ENCODE measurements at places on chromosomes 7 and 10.

GRCh38 chr7:108030516-108030915, 27.6 kb upstream of the LAMB1 start:
- DNase-seq: no peak

DNA sequence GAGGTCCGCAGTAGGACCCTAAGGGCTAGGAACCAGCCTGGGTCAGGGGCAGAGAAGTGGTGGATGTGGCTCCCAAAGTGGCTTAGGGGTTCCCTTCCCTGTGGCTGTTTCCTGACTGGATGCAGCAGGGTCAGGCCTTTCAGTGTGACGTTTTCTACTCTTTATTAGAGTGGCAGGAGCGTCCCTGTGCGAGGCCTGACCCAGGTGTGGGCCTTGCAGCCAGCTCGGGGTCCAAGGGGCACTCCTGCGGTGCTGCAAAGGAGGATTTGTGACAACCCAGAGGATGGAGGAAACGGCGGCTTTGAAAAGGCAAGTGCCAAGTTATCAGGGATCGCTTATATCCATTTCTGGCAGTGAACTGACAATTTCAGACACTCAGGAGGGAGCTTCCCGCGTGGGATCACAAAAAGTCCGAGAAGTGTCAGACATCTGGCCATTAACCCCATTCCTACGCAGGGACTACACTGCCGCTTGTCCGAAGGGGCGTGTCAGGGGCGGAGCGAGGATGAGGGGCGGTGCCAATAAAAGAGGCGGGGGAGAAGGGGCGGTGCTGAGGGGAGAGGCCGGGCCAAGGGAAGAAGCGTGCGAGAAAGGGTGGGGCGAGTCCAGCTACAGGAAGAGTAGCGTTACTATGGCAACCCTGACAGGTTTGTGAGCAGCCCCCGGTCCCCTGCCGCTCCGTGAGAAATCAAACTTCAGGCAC, 98.8 kb upstream of the ZNF722 start:
- no peak for DNase-seq

- no peak for DNase-seq
Observed at GRCh38 chr7:81657551-81657950, 112.3 kb downstream of the HGF start.

DNA sequence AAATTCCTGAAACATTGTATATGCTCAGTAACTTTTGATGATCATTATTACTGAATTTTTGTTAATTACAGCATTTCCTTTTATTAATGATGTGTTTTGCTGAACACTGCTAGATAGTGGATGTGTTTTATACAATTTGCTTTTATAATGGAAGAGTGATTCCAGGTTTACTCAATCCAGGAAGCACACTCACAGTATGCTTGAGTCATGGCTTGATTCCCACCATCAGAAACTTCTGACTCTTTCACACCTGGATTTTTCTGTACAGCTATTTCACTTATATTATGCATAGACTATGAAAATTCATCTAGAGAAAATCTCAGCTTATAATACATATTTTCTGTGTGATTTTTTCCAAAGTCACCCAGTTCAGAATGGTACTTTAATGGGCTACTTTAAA, 1040.9 kb downstream of the GRM8 start:
- DNase-seq: no peak

- DNase-seq: no peak
Observed at GRCh38 chr10:114831186-114831867, 9.7 kb downstream of the FHIP2A start.

GRCh38 chr7:127588697-127589482, 679 bp downstream of the ARF5 start:
- peak; percentile 80 for DNase-seq

DNA sequence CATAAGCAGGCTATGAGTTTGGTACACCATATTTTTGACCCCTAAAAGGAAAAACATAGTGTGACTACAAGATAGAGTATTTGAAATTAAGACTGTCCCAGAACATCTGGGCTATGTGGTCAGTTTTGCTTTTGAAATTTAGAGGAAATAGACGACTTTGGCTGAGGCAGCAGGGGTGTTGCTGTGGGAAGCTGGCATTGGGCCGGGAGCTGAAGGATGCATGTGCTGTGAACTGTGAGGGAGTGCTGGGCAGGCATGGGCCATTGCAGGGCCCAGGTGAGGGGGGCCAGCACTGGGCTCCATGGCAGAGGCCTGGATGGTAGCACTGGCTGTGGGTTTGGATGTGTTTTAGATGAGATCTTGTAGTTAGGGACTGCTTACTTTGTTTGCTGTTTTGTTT, 168.3 kb downstream of the BMPER start:
- no peak for DNase-seq

DNA sequence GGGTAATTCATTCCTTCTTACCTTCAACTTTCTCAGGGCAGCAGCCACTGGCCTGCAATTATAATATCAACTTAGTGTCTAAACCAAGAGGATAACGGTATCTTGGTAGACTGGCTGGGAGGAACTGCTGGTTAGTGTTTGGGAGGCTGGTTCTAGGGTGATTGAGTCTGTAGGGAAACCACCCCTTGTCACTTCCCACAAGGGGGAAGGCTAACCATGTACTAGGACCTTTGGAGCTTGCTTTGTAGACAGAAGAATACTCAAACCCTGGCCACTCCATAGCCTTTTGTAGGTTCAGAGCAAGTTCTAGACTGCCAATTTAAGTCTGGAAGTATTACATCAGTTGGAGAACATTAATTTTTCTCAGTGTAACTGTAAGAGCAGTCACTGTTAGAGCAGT, 51.3 kb downstream of the NHLRC2 start:
- DNase-seq: no peak

- DNase-seq: no peak
Observed at GRCh38 chr10:34413756-34414587, 401.1 kb downstream of the PARD3 start.

DNA sequence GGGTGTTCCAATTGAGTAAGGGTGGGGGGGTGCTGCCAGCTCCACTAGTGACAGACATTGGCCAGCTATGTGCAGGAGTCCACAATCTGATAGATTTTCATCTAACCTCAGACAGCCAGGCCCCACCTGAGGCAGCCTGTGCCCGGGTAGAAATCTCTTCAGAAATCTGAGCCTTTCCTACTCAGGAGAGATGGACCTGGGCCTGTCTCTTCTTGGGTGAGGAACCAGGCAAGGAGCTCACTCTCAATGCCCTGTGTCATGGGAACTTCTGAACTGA, 86.9 kb downstream of the UBE2H start:
- DNase-seq: no peak

GRCh38 chr7:68425377-68425776, 1172.9 kb upstream of the AUTS2 start:
- peak; percentile 46 for DNase-seq

- DNase-seq: no peak
Observed at GRCh38 chr10:51879238-51879637, 179.8 kb upstream of the CSTF2T start.

DNA sequence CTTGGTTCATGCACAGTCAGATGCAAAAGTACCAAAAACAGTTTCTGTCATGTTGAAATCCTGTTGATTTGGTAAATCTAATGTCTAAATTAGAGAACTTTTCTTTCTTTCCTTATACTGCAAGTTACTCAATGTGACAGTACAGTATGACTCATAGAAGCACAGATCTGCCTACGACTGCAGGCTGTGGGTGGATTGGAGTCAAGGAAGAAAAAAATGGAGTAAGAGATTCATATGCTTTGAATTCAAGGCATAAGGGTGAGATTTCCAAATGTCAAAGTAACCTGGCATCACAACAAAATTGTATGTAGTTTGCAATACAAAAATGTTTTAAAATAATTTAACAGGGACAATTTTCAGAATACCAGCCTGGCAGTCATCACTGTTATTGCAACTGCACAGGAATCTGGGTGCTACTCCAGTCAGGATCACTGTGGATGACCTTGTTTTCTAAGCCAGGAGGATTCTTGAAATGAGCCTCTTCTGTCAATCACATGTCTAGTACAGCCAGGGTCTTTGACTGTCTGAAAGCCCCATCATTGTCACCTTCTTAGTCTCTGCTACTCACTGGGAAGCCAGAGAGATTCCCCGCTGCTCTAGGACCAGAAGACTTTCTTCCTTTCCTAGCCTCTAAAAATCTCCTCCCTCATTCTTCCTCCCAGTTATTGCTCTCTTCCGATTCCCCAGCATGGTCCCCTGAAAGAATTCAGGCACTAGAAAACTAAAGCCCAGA, 83.6 kb downstream of the CD36 start:
- DNase-seq: peak; percentile 85

GRCh38 chr10:96660297-96660696, 60.0 kb downstream of the PIK3AP1 start:
- no peak for DNase-seq

DNA sequence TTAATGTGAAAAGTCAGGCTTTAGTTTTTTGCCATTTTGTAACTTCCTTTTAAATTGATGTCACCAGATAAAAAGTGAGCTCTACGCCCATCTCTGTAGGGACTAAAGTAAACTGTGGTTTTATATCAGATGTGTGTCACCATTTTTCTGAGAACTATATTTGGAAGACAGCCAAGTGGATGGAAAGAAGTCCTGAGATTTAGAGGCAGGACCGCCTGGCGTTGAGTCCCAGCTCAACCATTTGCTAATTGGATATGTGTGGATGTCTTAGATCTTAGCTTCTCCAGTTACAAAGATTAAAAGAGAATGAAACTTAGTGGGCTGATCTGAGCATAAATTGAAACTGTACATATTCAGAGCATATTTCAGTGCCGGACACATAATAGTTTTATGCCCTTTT, 691.6 kb upstream of the CELF2 start:
- DNase-seq: no peak

DNA sequence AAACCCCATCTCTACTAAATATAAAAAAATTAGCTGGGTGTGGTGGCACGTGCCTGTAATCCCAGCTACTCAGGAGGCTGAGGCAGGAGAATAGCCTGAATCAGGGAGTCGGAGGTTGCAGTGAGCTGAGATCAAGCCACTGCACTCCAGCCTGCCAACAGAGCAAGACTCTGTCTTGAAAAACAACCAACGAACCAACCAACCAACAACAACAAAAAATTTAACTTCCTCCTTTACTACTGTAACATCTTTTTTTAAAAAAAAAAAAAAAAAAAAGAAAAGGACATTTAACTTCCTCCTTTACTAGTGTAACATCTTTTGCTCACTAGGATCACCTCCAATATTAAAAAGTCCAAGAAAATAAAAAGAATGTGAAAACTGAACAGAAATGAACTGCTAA, 92.3 kb upstream of the TMEM168 start:
- DNase-seq: no peak

GRCh38 chr10:13560597-13560996, 26.2 kb upstream of the PRPF18 start:
- DNase-seq: peak; percentile 10

DNA sequence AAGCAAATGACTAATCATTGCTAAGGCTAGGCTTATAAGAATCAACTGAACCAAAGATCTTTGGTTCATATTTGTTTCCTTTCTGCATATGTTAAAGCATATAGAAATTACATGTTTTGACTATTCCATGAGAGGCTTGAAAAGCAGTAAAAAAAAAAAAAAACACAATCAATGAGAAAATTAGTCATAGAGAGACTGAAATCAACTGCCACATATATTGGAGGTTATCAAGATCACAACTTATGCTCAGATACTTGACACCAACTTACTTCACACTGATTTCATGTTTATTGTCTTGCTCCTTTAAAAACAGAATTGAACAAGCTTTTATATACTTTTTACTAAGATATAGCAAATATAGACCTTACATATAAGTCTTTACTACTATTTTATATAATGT, 161.3 kb downstream of the TPK1 start:
- no peak for DNase-seq

GRCh38 chr10:64449603-64450002, 928.4 kb downstream of the REEP3 start:
- no peak for DNase-seq

DNA sequence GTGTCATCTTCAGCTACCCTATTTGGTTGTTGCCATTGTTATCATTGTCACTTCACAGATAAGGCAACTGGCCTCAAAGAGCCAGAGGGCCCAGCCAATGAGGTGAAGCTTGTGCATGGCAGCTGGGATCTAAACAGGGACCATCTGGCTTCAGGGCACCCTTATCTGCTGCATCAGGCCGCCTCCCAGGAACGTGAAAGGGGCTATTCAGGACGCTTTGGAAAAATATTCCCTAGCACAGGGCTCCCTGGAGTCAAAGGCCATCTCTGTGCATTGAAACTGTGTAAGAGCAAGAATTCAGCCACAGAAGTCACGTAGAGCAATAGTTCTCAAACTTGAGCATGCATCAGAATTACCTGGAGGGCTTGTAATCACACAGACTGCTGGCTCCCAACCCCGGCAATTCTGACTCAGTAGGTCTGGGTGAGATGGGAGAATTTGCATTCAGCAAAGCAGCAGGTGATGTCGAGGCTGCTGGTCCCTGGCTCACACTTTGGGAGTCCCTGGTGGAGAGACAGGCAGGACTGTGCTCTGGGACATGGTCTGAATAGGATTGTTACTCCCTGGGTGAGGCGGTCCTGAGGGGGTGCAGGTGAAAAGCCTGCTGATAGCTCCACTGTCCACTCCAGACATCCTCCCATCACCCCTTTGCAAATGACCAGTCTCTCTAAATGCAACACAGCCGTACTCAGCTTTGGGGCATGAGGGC, 21.5 kb upstream of the PLEKHA1 start:
- no peak for DNase-seq

DNA sequence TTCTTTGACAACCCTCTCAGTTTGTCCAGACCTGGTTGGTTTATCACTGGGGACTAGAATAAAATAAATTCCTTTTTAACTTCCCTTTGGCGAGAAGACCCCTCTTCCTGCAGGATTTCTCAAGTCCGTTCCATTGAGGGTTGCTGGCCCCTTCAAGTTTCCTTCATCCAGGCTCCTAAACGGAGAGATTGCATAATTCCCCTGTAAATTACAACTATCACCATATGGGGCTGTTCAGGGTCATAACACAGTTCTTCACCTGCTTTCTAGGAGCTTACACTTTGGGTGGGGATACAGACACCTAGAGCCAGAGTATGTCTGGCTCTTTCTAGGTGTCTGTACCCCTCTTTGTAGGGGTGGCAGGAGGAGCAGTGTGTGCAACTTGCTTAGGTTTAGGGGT, 3.3 kb upstream of the COPS6 start:
- DNase-seq: no peak

GRCh38 chr7:38312821-38313220, 39.4 kb upstream of the TARP start:
- no peak for DNase-seq

DNA sequence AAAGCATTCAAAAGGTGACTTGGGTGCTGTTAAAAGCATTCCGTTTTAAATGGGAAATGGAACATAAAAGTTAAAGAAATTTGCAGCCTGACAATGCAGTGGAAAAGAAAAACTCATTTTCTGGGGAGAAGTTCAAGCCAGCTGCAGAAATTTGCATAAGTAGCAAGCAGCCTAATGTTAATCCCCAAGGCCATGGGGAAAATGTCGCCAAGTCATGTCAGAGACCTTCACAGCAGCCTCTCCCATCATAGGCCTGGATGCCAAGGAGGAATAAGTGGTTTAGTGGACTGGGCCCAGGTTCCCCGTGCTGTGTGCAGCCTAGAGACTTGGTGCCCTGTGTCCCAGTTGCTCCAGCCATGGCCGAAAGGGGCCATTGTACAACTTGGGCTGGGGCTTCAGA, 154.2 kb downstream of the PKD1L1 start:
- DNase-seq: no peak

All from A549 (cell line).